Fibroblast of upper back skin (primary cell): ENCODE measurements at places on chromosomes 2 and 18.

GRCh38 chr18:10814336-10814735 is 288.5 kb downstream of the NAPG start:
- DNase-seq, result no peak

DNA sequence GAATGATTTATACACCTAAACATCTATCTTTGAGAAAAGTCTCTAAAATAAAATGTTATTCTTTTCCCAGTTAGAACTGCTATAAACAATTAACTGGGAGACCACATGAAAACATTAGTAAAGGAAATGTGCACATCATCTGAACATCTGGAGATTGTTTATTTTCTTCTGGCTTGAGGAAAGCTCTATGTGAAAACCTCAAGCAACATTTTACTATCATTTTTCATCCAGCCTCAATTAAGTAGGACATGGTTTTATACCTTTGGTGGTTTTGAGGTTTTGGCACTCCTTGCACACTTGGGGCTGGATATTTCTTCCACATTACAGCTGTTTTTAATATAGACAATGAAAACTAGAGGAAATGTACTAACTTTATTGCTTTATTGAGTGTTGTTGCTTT is 609.5 kb upstream of the SLC8A1 start:
- DNase-seq, result peak; percentile 91

DNA sequence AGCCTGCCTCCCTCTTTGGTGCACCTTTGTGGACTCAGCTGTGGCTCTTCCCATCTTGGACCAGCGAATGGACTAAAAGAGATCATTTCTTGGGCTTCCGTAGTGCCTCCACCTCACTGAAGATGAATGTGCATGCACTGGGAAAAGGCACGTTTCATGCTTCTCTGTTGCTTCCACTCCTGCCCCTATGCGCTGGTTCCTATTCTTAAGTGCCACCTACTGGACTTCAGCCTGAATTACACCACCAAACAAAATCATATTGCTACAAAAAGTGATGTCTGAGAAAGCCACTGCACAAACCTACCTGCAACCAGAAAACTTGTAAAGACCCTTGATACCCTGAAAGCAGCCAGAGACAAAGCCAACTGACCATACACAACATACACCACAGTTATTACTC is 695.6 kb downstream of the TSN start:
- DNase-seq, result peak; percentile 23

GRCh38 chr2:158753641-158754611 is 41.2 kb upstream of the DAPL1 start:
- peak; percentile 61 for DNase-seq

DNA sequence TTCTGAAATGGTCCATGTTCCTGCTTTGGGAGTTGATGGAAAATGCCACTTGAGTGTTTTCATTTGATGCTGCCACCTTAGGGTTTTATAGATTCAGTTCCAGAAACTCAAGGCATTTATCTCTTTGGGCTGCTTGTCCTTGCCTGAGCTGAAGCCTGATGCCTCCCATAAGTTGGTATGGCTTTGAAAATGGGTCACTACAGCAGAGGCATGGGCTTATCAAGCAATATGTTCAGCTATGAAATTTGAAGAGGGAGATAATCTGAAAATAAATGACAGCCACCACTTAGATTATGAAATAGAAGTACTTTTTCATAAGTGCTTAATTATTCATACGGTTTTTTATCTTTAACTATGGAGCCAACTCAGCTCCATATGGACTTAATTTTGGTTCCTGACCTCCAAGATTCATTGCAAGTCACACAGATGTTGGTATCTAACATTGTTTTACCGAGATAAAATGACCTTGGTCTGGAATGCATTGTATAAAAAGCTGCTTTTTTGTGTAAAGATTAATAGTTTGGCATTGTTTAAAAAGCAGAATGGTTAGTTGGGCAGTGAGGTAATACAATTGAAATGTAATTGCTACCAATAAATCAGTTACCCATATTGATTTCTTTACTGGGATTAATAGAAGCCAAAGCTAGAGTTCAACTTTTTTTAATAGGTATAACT is 4.5 kb downstream of the SLC14A1 start:
- DNase-seq, result peak; percentile 88

DNA sequence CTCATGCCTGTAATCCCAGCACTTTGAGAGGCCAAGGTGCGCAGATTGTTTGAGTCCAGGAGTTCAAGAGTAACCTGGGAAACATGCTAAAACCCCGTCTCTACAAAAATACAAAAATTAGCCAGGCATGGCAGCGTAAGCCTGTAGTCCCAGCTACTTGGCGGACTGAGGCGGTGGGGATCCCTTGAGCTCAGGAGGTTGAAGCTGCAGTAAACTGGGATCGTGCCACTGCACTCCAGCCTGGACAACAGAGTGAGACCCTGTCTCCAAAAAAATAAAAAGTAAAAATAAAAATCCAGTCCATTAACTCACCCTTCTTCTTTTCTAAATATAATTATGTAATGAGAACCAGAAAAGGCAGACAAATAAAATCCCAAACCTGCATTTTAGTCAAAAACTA is 8.2 kb downstream of the BAZ2B start:
- no peak for DNase-seq

- no peak for DNase-seq
Measured at GRCh38 chr2:10382354-10383061, 65.6 kb downstream of the ODC1 start.

- DNase-seq, result no peak
Measured at GRCh38 chr18:13309031-13309747, 90.6 kb downstream of the LDLRAD4 start.

DNA sequence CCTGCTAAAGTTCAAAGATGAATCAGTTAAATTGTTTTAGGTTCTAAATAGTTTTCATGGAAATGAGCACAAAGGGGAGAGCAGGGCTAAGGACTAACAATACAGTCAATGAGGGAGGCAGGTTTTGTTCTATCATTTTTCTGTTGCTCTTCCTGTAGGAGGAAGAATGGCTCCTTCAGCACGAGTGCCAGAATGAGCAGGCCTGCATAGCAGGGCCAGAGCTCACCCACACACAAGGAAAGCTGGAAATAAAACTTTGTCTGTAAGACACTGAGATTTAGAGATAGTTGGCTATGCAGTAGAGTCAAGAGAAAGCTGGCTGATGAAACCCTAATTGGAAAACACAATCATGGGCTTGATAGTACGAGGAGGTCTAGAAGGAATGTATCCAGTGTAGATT is 313.3 kb downstream of the MBD2 start:
- no peak for DNase-seq

- DNase-seq, result peak; percentile 50
Measured at GRCh38 chr2:39728941-39729351, 50.1 kb downstream of the THUMPD2 start.

- DNase-seq, result no peak
Measured at GRCh38 chr2:145041706-145042105, 521.8 kb upstream of the ZEB2 start.

DNA sequence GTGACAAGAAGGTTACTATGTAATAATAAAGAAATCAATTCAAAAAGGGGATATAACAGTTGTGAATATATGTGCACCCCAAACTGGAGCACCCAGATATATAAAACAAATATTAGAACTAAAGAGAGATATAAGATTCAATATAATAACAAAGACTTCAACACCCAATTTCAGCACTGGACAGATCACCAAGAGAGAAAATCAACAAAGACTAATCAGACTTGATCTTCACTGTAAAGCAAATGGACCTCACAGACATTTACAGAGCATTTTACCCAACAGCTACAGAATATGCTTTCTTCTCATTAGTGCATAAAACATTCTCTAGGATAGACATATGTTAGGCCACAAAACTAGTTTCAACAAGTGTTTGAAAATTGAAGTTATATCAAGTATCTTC is 287.7 kb downstream of the DSC3 start:
- no peak for DNase-seq

GRCh38 chr2:180819106-180819505 is 161.3 kb upstream of the UBE2E3 start:
- no peak for DNase-seq

DNA sequence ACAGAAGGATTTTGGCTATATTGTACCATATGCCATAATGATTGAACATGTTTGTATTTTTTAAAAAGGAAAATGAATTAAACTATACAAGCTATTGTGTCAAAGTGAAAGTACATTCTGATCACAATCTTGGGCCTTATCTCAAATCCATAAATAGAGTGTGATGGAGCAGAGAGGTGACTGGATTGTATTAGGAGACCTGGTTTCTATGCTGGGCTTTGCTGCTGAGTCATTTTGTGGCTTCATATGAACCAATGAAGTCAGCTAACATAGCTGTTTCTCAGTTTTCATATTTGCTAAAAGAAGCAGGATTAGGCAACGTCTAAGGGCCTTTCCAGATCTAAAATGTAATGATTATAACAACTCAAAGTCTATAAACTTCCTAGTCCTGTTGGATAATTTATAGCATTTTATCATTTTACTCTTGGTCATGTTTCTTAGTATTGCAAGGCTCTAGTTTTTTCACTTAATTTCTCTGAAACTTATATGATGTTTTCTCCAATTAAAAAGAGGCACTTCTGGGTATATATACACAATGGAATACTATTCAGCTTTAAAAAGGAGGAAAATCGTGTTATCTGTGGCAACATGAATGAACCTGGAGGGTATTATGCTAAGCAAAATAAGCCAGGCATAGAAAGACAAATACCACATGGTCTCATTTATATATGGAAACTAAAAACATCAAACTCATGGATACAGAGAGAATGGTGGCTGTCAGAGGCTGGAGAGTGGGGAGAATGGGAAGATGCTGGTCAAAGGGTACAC is 112.3 kb downstream of the MEP1B start:
- DNase-seq, result peak; percentile 88

DNA sequence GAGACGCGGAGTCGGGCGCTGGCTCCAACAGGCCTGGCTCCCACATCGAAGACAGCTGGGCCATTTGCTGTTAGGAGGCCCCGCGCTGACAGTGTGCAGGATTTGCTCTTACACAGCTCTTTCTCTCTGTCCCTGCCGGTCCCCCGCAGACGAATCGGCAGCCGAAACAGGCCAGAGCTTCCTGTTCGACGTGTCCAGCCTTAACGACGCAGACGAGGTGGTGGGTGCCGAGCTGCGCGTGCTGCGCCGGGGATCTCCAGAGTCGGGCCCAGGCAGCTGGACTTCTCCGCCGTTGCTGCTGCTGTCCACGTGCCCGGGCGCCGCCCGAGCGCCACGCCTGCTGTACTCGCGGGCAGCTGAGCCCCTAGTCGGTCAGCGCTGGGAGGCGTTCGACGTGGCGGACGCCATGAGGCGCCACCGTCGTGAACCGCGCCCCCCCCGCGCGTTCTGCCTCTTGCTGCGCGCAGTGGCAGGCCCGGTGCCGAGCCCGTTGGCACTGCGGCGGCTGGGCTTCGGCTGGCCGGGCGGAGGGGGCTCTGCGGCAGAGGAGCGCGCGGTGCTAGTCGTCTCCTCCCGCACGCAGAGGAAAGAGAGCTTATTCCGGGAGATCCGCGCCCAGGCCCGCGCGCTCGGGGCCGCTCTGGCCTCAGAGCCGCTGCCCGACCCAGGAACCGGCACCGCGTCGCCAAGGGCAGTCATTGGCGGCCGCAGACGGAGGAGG is 3.5 kb downstream of the GDF7 start:
- DNase-seq, result no peak

DNA sequence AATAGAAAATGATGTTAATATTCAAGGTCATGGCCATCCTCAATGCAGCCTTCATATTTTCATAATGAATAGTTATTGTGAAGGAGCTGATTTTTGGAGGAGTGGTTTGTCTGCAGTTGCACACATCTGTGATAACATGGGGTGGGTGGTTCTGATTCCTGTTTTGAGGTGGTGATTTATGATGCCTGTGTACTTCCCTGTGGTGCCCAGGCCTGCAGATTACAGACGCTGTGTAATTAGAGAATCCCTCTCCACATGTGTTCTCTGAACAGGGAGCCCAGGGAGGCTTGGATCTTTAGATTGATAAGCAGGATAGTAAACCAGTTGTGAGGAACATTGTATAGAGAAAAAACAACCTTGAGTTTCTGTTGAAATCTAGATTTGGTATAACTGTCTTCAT is 117.5 kb downstream of the AGAP1 start:
- no peak for DNase-seq

- DNase-seq, result no peak
Measured at GRCh38 chr2:226123300-226123699, 676.3 kb downstream of the IRS1 start.

DNA sequence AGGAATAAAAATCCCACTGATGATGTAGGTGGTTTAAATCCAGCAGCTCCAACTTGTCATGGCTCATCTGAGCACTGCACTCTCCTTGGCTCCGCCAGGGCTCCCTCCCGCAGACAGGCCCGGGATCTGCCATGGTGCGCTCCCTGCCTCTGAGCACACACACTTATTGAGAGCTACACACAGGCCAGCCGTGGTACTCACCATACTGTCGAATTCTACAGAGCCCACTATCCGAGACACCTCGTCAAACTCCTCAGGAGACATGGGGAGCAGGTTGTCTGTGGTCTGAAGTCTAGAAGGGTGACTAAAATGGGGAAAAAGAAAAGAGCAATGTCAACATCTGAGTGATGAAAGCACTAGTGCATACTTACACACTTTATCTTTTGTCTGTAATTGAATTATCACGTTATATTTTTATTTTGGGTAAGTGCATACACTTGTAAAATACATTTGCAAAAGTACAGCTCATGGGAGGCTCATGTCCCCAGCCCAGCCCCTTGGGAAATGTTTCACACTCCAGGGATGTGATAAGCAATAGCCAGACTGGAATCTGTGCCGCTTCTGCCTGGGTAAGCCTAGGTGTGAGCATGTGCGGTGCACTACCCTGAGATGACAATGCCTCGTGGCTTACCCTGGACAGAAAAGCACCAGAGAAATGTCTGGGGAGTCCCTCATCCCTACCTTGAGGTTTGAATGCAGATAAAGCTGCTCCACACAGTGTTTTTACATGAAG is 39.2 kb downstream of the STAT1 start:
- no peak for DNase-seq

- no peak for DNase-seq
Measured at GRCh38 chr2:146952696-146953095, 892.1 kb upstream of the ACVR2A start.

- DNase-seq, result no peak
Measured at GRCh38 chr2:21519821-21520220, 396.1 kb downstream of the TDRD15 start.

DNA sequence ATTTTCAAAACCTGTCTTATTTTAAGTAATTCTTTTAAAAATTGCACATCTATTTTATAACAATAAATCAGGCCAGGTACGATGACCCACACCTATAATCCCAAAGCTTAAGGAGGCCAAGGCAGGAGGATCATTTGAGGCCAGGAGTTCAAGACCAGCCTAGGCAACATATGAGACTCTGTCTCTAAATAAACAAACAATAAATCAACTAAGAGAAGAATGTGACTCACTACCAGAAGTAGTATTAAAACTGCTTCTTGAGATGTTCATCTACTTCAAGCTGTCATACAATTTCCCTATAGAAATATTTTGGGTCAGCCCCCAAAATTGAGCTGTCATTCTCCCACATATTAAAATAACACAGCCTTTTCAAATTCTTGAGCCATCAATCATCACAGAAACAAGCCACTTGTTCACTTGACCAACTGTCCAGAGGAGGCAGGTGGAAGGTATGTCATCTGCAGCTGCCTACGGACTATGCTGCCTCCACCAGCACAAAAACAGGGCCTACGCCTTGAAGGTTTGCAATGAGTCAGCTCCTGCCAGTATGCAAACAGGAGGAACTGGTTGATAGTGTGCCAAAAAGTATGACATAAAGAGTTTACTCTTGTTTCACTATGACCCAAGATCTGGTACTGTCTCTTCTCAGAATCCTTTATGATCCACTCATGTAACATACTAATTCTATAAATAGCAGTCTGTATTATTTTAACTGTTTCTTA is 33.6 kb downstream of the KIDINS220 start:
- DNase-seq, result peak; percentile 61
